Sigmoid colon (tissue), 7 donors: ENCODE measurements at places on chromosomes 12 and 14.

DNA sequence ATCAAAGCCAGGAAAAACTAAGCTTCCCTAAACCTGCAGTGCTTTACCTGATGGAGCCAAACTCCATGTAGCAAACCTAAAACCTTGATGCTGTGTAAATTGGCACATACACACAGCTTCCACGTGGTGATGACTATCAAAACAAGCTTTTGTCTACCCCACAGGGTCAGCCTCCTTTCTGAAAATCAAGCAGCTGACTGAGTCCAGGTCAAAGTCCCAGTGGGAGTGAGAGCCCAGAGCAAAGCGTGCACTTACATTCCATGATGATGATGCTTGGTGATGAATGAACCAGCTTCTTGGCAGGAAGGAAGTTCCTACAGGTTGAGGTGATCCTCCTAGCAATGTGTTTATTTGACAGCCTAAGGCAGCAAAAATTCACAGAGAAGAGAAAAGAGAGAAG is 630.0 kb upstream of the TBX3 start:
- no peak for DNase-seq

GRCh38 chr12:42638011-42638410 is 48.5 kb upstream of the PRICKLE1 start:
- no peak for DNase-seq

- no peak for DNase-seq
Observed at GRCh38 chr12:74483057-74483456, 54.6 kb upstream of the ATXN7L3B start.

DNA sequence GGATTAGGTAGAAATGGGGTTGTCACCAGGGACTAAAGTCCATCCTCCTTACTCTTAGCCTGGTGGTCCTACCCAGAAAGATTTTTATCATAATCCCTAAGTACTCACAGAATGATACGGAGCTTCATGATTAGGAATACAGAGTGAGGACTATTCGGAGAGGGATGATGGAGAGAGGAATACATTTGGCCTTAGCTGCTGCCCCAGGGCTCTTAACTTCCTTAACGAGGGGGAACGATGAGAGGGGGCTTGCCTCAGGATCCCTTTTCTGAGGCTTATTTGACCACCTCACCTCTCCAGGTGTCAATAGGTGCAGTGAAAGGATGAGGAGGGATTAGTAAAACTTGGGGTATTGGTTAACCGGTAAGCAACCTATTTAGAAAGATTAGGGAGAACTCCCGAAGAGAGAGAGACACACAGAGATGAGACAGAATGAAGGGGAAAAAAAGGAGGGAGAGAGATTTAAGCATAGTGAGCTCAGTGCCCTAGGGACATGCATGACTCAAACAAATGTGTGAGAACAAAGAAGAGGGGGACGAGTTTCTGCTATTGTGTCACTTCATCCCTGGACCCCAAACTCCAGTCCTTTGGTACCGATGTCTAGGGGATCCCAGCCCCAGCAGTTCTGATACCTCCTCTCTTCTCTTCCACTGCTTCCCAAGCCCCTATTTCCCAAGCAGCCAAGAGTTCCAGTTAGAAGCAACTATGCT is 1.1 kb downstream of the NFE2 start:
- no peak for DNase-seq

DNA sequence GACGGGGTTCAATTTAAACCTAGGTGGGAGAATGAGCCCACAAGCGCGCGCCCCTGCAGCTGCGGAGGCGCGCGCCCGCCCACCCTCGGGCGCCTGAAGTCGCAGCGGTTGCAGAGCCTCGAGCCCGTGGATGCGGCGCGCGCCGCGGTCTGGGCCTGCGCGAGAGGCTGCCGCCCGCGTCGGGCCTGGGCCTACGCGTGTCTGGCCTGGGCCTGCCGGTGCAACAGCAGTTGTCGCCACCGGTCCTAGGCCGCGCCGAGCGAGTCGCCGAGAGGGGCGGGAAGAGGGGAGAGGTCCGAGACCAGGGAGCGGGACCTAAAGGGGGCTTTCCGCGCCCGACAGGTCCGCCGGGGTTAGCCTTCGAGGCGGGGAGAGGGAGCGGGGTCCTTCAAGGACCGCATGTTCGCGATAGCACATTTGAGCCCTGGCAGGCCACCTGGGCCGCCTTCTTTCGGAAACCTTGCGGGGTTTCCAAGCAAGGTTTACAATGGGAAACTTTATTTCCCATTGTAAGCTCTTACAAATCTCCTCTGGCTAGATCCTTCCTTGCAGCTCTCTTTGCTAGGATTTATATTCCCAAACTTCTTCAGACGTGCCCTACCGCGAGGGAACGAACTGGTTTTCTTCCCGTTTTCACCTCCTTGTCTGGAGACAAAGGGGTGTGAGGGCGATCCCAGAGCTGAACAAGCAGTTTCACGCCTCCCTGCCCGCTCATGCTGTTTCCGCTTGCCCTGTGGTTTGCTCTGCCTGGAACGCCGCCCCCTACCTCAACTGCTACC is 6.8 kb downstream of the SIX6 start:
- DNase-seq: no peak

DNA sequence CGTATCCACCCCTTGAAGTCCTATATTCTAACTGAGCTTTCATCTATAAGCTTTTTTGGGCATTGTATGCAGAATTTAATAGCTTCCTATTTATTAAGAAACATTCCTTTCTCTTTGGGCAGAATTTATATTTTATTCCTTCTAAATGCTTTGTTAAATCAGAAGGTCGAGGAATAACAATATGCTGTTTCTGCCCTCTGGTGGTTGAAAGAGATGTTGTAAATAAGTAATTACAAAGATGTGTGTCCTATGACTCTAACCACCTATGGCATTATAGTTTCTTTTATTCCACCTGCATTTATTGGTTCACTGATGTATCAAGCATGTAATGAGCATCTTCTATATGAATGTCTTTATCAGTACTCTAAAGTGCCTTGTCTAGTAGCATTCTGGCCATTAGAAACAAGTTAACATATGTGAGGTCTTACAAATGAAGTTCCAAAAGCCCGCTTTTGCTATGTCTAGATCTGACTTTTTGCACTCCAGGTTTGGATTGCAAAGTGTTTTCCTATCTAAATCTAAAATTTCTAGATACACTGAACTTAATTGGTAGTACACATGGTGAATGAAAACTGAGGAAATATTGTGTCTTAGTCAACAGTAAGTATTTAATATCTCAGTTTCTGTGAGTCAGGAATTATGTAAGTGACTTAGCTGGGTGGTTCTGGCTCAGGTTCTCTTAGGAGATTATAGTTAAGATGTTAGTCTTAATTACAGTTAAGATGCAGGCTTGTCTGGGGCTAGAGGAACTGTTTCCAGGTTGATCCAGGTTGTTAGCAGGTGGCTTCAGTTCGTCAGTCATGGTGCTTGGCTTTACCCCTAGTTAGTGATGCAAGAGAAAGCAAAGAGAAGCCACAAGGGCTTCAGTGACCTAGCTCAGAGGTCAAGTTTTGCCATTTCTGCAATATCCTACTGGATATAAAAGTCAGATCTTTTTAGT is 57.5 kb downstream of the PLEKHA5 start:
- no peak for DNase-seq
